ENCODE measurements at places on chromosomes 6 and 20. TPM values are rescaled to one million over a fixed set of nuclear protein-coding genes. Genes with fewer than 3 reads are reported as not detected.

CCHCR1 gene
- 54.0 TPM for total RNA-seq

DNA sequence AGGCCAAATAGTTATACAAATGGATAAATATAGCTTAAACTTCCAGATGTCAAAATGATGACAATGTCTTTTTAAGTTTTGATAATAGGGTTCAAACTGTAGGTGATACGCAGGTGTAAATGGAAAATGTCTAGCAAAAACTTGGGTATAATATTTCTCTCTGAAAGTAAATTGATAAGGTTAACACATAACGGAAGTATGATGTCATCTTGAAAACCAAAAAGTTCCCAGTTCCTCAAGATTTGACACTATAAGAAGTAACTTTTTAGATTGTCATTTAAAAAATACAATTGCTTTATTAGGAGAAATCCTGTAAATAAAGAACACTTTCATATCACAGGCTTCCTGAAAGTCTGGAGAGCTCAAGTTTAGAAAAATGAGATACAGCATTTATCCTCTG is 483.4 kb downstream of the FRK start:
- DNase-seq: no peak

GRCh38 chr6:7100072-7100752 is 7.5 kb upstream of the RREB1 start:
- DNase-seq: no peak

DNA sequence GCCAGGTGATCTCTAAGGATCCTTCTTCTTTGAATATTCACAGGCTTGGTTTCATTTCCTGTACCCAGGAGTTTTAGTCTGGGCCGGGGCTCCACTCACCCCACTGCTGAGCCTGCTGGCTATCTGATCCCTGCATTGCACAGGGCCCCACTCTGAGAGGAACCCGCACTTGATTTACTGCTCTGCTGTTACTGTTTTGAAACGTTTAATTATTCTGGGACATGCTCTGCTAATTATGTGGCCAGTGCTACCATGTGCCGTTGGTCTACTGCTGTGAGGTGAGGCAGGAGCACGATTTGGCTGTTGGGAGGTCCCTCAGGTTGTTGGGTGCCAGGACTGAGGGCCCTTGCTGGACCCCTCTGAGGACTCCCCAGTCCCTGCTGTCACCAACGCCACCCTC is 108.7 kb upstream of the SIRPA start:
- no peak for DNase-seq

SNAP91 gene
- total RNA-seq: 0.67 TPM

DNA sequence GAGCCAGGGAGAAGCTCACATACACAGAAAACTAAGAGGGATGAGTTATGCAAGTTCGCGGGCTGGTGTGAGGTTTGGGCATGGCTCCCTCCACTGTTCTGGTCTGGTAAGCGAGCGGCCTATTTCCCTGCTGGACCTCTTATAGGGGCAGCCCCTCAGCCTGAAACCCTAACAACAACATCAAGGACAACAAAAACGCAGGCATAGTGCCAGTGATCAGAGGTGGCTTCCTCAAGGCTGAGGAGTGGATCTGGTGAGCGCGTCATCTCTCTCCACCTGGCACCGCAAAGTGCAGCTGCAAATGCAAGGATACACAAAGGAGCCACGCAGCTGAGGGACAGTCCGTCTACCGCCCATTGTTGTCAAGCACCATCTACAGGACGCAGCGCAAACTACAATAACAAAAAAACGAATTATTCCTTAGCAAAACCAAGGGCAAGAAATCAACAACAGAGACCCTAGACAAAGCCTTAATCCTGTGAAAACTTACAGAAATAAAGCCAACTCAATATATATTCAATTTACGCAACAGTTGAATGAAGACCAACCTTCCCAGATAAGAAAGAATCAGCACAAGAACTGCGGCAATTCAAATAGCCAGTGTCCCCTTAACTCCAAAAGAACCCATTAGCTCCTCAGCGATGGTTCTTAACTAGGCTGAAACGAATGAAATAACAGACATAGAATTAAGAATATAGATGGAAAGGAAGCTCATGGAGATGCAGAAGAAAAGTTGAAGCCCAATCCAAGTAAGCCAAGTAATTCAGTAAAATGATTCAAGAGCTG is 9.2 kb upstream of the DEFB110 start:
- DNase-seq: peak; percentile 51

GRCh38 chr6:80366714-80367113 is 260.2 kb downstream of the BCKDHB start:
- no peak for DNase-seq

DNA sequence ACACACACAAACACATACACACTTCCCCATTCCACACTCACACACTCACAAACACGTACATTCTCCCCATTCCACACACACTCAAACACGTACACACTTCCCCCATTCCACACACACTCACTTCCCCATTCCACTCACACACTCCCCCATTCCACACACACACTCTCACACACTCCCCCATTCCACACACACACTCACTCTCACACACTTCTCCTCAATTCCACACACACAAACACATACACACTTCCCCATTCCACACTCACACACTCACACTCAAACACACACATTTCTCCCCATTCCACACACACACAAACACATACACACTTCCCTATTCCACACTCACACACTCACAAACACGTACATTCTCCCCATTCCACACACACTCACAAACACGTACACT is 8.7 kb upstream of the OSBPL2 start:
- no peak for DNase-seq

GRIK2 gene
- 0.76 TPM for total RNA-seq

GRCh38 chr20:54995553-54995952 is 520.2 kb downstream of the DOK5 start:
- DNase-seq: no peak

GRCh38 chr6:145743332-145743731 is 8.0 kb upstream of the EPM2A start:
- no peak for DNase-seq

- DNase-seq: no peak
These were observed 16.3 kb upstream of the SDCBP2 start for GRCh38 chr20:1345030-1345755.

GRCh38 chr20:37938181-37938750 is 35.3 kb downstream of the VSTM2L start:
- no peak for DNase-seq

GRCh38 chr20:60507087-60507694 is 549.0 kb downstream of the CDH26 start:
- DNase-seq: no peak

DNA sequence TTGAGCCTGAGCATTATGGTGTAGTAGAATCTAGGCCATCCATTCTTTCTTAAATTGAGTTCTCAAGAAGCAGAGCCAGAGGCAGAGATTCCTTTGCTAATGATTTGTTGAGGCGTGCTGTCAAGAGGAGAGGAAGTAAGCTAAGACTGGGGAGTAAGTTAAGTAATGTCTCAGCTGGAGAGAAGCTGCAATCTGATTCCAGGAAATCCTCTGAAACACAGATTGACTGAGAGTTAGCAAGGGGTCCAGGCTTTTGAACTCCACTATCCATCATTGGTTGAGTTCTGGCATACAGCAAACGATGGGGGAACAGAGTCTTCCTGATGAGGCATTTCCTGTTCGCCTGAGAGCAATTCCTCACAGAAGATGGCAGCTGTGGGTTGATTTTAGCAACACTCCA is 207.4 kb upstream of the RAB32 start:
- no peak for DNase-seq

ZNF343 gene
- total RNA-seq: 7.8 TPM

- no peak for DNase-seq
These were observed 58.8 kb downstream of the RSPO3 start for GRCh38 chr6:127177030-127177922.

DNA sequence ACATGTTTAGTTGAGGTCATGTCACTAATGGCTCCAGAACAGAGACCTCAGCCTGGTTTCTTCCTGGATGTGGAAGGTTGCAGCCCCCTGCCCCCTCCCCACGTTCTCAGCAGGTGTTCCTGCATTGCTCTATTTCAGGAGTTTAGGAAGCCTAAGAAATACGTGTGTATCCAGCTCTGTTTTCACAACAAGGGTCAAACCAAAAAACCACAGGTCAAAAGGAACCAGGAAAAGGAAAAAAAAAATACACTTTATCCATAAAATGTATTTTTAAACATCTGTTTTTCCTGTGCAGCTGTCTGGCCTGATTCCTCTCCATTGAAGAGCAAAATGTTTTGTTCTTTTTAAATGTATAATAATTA is 107.9 kb upstream of the PLEKHG1 start:
- DNase-seq: no peak

- DNase-seq: no peak
These were observed 527.4 kb downstream of the HACE1 start for GRCh38 chr6:104332364-104332763.

DNA sequence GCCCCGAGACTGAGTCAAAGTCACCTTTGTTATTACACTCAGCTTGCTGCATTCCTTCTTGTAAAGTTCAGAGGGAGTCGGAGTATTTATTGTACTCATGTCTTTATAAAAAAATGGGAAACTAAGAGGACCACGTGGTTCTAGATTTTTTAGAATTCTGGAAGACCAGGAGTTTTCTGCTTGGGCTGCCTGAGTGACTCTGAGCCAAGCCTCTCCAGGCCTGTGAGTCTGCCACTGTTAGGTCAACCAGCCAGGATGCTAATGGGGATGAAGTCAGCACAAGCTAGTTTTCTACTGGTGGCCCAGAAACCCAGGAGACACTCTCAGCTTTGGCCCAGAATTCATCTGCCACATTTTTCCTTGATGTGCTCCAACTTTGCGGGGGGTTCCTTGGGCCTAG is 453.5 kb upstream of the SULF2 start:
- DNase-seq: no peak

EYA4 gene
- total RNA-seq: 0.10 TPM

TUBB2B gene
- 1,848 TPM for total RNA-seq

DNA sequence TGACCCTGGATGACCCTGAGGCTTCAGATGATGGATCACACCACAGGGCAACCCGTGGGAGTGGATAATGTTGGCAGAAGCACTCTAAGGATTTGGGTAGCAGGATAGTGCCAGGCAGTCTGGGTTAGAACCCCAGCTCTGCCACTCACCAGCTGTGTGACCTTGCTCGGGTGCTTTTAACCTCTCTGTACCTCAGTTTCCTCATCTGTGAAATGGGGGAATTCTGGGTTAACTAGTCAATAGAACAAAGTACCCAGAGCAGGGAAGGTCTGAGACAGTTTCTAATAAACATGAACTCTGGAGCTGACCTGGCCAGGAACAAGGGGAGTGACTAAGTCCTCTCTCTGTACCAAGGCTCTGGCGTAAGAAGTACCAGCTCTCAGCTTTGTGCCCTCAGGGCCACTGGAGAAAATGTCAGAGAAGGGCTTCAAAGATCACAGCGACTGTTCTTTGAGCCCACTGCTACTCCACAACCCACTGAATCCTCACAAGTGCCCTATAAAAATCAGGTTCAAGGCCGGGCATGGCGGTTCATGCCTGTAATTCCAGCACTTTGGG is 14.7 kb upstream of the NOL4L start:
- no peak for DNase-seq

DNA sequence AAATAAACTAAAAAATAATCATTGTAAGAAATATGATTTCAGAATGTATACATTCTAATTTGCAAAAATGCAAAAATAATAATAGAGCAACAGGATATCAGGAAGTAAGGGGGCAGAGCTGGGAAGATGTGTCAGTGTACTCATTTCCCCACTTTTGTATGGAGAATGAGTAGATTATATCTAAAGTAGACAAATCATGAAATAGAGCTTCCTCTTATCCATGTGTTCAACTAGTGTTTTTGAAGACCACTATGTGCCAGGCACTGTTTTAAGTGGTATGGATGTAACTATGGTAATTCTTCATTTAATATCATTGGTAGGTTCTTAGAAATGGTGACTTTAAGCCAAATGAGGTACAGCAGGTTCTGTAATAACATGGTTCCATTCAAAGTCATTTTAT is 17.0 kb upstream of the BMP2 start:
- no peak for DNase-seq

DNA sequence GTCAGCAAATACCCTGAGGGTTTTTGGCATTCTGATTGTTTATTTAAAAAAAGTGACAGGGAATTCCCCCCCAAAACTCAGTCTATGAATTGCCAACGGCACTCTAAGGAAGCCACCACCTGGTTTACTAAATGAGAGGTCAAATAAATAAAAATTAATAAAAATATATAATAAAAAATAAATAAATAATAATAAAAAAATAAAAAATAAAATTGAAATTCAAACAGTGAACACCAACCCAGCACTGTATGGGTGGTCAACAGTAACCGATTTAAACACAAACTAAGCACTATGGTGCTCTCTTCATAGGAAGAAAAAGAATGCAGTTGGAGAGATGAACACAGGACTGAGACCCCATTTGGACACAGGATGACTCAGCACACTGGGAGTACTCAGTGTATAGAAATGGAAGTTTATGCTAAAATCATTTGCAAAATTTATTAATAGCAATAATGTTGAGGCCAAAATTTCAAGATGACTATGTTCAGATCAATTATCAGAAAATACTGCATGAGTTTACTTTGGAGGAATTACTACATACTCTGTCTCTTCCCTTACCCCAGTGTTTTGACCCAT is 98.5 kb downstream of the MBOAT1 start:
- DNase-seq: no peak

CST7 gene
- total RNA-seq: not detected

TPBG gene
- total RNA-seq: 45.5 TPM

GTPBP2 gene
- total RNA-seq: 64.2 TPM

- DNase-seq: peak; percentile 13
These were observed 19.4 kb upstream of the SDHAF4 start for GRCh38 chr6:70547313-70547712.

- no peak for DNase-seq
These were observed 8.0 kb downstream of the MYLIP start for GRCh38 chr6:16136621-16137450.

Measured in H7 (cell line).